Stimulated activated CD8-positive, alpha-beta memory T cell treated with anti-CD3 and anti-CD28 coated beads, Interleukin-12 subunit alpha, Interleukin-12 subunit beta, amount 100 ng/mL, for 4 hours (primary cell): ENCODE measurements at places on chromosomes 1 and 21.

DNA sequence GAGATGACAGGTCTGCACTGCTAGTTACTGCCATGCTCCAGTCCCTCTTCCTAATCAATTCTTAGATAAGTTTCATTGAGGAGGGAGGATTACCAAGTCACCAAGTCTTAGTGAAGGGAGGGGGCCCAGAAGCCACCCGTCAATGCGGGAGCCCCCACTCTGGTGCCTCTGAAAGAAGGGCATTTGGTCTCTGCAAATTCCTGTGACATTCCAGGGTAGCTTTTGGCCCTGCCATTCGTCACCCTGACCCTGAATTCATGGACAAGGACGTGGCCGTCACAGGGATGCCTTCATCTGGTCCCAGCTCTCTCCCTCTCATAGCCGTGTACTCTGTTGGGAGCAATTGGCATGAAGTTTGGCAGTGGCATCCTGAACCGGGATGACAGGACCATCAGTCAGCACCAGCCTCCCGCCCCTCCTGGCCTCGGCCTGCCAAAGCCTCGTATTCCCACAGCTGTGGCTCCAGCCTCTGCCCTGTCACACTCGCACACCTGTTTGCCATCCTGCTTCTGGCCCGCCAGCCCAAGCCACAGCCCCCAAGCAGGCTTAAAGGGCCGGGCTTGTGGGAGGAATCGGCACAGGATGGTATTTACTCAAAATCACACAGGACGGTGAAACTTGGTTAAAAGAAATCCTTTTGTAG lies 150.7 kb downstream of the CLIC6 start:
- DNase-seq: no peak

GRCh38 chr1:229229721-229230139 lies 41.2 kb upstream of the RAB4A start:
- no peak for DNase-seq

DNA sequence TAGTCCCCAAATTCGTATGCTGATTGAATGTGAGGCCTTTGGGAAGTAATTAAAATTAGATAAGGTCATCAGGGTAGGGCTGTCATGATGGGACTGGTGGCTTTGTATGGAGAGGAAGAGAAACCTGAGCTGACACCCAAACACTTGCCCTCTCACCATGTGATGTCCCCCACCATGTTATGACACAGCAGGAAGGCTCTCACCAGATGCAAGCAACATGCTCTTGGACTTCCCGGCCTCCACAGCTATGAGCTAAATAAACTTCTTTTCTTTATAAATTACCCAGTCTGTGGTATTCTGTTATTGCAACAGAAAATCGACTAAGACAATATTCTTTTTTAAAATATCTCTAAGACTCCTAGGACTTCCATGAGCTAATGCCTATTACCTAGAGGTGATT lies 43.6 kb upstream of the GUCA2B start:
- no peak for DNase-seq

GRCh38 chr1:54340878-54341277 lies 65.3 kb downstream of the SSBP3 start:
- no peak for DNase-seq

- DNase-seq: no peak
Measured at GRCh38 chr21:41508415-41509144, 622 bp upstream of the TMPRSS2 start.

DNA sequence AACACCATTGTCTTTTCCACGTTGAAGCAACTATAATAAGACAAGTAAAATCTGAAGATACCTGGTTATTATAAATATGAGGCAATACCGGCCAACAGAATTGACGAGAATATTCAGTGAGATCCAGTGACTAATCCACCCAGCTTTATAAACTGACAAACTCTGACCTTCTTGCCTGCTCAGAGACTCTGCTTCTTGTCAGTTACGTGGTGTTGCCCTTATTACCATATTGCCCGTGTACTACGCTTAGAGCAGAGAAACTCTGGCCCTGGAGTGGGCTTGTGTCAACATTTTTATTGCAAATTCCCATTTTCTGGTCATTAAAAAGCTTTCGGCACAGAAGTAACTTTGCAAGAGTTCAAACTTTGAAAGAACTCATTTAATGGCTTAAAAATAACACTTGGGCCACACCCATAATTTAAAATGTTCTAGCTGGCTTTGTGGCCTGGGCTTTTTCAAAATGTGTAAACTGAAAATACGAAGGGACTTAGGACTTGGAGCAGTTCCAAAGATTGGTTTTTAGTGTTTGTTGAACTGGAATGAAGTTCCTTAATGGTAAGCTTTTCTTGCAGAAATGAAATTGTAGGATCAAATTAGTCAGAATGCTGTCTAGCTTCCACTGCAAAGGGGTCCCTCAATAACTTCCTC lies 266.2 kb downstream of the LMO4 start:
- DNase-seq: no peak

GRCh38 chr1:203199816-203200571 lies 13.5 kb upstream of the CHI3L1 start:
- no peak for DNase-seq

- no peak for DNase-seq
Measured at GRCh38 chr1:169090900-169091311, 15.6 kb upstream of the ATP1B1 start.

- no peak for DNase-seq
Measured at GRCh38 chr1:209708297-209708696, 3.7 kb downstream of the HSD11B1 start.

- peak; percentile 29 for DNase-seq
Measured at GRCh38 chr1:160522622-160523345, at the start of gene SLAMF6. Gene SLAMF6 (minus strand): TSS chr1:160523255. CDS start chr1:160523192, 63 bp downstream.

DNA sequence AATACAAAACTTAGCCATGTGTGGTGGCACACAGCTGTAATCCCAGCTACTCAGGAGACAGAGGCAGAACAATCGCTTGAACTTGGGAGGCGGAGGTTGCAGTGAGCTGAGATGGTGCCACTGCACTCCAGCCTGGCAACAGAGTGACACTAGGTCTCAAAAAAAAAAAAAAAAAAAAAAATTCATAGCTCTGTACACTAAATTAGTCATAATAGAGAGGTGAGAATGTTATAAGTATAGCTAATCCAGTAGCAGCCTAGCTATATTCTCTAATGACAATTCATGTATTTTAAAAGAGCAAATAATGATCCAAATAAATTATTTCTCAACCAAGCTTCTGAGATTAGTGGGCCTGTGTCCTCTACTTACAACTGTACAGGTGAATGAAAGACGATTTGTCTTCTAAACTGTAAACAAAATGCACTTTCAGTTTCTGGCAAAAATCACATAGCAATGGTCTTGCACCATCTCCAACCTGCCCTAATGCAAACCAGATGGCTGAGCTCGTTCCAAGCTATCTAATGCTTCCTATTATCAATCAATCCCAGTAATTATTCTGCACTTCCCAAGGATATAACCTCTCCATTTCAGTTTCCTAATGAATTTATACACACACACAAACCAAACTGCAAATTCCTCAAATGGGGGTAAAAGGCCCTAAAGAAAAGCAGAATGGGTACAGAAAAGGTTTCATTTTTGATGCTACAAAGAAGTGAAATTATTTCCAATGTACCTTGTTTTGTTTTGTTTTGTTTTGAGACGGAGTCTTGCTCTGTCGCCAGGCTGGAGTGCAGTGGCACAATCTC lies 56.5 kb downstream of the GATAD2B start:
- DNase-seq: no peak

DNA sequence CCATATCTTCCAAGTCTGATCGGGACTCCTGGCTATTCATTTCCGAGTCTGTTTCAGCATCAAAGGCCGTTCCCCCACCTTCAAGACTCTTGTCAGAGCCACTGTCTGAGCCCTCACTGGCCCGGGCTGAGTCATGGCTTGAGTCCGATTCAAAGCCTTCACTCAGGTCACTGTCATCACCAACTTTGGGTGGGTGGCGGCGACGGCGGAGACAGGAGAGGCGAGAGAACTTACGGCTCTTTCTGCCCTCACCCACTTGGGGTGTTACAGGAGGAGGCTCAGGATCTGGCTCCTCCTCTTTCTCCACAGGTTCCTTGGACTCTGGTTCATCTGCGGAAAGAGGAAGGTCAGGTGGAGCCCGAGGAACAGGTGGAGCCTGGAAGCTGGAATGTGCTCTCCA lies 16.6 kb downstream of the SMG5 start:
- no peak for DNase-seq

DNA sequence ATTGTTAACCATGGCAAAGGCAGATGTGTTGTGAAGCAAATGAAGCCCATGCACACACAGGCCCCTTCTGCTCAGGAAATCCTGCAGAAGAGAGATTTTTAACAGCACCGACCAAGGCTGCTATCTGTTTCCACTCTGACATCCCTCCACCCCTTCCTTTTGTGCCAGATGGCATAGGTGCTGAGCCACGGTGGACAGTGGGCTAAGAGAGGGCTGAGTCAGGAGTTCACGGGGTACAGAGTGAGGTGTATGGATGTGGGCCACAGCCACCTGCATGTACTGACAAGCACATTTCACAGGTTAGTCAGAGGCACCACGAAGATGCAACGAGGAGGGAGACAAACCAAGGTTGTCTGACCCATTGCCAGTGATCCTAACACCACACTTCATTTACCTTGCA lies 9.5 kb downstream of the RSPH1 start:
- DNase-seq: no peak

GRCh38 chr1:86833461-86834215 lies 80.3 kb downstream of the SELENOF start:
- peak; percentile 5 for DNase-seq

GRCh38 chr1:28915031-28915895 lies 894 bp downstream of the EPB41 start:
- peak; percentile 25 for DNase-seq

- no peak for DNase-seq
Measured at GRCh38 chr1:36924282-36924811, 110.0 kb downstream of the GRIK3 start.

DNA sequence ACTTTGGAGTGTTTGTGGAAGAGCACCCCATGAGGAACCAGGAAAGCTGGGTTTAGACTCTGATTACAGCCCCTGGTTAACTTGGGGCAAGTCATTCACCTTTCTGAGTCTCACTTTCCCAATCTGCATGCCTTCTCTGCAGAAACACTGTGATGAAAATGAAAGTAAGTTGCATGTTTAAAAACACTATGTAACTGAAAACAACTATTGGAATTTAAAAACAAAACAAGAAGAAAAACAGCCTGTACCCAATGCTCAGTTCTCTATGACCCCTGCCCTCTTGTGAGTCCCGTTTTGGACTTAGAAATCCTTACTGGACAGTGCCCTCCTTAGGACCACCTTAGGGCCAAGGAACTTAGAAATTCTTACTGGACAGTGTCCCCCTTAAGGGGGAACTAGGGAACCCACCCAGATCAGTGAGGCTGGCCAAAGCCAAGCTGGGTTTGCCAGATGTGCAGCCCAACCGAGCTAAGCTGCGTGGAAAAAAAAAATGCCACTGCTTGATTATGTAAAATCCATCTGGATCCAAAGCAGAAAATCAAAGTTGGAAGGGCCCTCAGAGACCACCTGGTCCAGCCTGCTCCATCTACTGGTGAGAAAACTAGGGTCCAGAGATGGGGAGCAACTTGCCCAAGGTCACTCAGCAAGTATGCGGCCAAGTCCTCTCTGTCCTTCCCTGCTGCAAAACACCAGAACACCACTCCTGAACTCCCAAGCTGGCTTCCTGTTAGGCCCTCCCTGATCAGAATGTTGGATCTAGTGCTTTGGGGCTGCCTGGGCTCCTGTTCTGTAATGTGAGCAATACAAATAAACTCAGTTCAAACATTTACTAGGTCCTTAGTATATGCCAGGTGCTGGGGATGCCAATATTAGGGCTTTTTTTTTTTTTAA lies 77.7 kb downstream of the MRPL37 start:
- DNase-seq: no peak

GRCh38 chr1:205444931-205445645 lies 10.8 kb downstream of the BLACAT1 start:
- no peak for DNase-seq

DNA sequence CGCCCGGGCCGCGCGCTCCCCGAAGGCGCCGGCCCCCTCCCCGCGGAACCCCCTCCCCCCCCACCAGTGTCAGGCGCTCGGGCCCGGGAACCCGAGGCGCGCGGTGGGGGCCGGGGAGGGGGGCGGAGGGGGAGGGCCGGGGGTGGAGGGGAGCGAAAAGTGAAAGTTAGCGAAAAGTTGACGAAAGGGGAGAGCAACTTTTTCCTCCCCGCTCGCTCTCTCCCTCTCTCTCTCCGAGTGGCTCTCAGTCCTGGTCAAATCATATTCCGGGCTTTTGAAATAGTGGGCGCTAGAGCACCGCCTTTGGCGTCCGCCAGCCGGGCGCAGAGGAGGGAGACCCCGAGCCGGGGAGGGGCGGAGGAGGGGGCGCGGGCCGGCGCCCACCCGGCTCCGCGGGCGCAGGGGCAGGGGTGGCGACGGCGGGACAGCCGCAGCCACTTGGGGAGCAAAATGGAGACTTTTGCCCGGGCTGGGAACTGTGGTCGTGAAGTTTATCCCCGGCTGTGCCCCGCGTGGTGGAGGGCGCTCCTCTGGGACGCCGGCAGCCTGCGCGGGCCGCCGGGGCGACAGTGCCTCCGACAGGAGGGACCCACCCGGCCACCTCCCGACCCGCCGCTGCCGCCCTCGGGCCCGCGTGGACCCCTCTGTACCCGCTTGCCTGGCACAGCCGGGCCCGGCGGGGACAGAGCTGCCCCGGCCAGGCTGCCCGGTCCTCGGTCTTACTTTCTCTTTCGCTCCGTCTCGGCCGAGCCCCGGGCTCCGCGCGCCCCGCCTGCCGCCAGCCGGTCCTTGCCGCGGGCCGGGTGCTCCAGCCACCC lies 697 bp downstream of the PRDM16 start:
- no peak for DNase-seq

- DNase-seq: no peak
Measured at GRCh38 chr21:44938772-44939531, 877 bp upstream of the SLX9 start.

- DNase-seq: no peak
Measured at GRCh38 chr21:43291347-43291950, 122.6 kb downstream of the CRYAA start.

DNA sequence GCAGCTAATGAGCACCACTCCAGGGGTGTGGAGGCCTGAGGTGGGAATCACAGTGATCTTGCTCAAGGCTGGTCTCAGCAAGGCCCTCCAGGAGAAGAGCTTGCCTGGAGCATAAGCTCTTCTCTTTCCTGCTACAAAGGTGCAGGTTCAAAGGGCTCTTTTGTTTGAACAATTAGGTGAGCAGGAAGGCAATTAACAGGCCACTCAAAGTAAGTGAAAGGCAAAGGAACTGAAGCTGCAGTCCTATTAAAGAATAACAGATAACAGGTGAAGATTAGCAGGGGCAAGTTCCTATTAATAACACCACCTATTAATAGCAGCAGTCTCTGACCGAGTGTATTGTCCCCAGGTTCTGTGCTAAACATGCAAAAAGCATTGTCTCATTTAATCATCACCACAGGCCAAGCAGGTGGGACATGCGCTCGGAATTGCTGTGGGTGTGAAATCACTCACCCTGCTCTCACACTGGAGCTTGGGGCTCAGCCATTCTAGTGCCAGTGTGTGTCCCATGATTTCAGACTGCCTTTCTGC lies 113.8 kb downstream of the RHOU start:
- DNase-seq: no peak

DNA sequence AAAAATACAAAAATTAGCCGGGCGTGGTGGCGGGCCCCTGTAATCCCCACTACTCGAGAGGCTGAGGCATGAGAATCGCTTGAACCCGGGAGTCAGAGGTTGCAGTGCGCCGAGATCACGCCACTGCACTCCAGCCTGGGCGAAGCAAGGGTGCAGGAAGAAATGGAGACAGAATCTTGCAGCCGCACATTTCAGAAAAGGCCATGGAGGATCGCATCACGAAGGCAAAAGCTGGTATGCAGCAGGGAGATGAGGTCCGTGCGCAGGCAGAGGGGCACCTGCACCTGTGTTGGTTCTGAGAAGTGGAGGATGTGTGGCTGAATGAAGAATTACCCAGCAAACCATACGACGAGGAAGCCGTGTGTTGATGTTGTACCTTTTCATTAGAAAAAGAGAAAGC lies 53.0 kb upstream of the ABCG1 start:
- DNase-seq: no peak
